ENCODE measurements at places on chromosomes 2 and 18. TPM values are rescaled to one million over a fixed set of nuclear protein-coding genes. Genes with fewer than 3 reads are reported as not detected.
A peak's percentile ranks its signal among the peaks of the same experiment; 100 is the strongest.

DNA sequence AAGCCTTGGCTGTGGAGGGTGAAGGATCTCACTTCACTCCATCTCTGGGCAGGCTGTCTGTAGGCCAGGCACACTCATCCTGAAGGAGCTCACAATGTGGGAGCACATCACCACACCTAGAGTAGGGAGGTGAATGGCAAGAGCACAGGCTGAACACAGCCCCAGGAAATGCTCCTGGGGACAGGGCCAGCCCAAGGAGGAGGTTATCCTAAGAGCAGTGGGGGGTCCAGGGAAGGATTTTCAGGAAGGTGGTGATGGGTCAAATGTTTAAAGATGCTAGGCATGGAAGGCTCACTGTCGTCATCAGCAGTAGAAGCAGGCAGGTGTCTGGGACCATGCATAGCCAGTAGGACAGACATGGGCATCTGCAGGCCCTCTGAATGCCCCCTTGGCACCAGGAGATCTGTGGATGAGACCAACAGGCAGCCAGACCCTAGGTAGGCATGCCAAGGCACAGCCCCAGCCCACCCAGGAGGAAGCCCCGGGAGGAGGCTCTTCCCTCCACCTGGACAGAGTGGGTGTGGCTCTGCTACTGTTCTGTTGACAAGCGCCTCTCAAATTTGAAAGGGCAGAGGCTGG is 91.7 kb upstream of the RAB6C start:
- DNase-seq = no peak

GRCh38 chr2:64943387-64944150 is 45.6 kb upstream of the SLC1A4 start:
- DNase-seq = peak; percentile 63

DNA sequence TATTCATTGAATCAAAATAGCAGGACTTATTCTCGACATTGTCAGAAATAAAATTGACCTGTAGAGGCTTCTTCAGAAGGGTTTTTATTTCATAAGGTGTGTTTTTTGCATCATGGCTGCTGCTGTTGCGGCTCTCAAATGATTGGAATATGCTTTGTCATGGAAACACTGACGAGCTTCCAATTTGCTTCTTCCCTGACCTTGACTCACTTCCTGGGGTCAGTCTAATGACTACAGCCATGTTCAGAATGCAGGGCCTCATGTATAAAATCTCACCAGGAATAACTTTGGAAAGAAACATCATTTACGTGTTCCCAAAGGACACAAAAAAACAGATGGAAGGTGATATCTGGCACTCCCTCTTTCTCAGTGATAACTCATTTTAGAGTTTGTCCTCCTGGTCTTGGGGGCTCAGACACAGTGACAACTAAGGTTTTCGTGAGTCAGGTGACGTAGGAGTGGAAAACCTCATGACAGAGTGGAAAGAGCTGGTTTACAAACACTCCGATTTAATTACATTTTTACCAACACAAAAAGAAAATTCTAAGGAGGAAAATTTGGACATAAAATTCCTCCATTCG is 467.0 kb upstream of the RAB12 start:
- DNase-seq = no peak

DNA sequence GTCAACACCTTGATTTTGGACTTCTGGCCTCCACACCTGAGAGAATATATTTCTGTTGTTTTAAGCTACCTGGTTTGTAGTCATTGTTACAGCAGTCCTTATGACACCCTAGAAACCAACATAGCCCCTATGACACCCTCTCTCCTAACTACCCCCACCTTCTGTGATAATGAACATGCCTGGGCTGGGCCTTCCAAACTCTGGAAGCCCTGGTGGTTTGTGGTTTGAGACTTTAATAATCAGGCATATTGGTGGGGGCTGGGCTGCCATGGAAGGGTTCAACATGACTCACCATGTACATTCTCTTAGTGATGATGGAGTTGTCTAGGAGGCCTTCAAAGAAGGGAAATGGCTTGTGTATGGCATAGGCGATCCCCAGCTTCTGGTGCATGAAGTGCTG is 3.3 kb downstream of the SP110 start:
- DNase-seq = no peak

FOXD4L1 gene
- not detected for total RNA-seq

GRCh38 chr18:79560861-79561210 is 118.8 kb upstream of the CTDP1 start:
- peak; percentile 92 for DNase-seq

NDUFB3 gene
- total RNA-seq = 315 TPM

- DNase-seq = no peak
Observed at GRCh38 chr2:26993768-26994167, 23.3 kb downstream of the MAPRE3 start.

DNA sequence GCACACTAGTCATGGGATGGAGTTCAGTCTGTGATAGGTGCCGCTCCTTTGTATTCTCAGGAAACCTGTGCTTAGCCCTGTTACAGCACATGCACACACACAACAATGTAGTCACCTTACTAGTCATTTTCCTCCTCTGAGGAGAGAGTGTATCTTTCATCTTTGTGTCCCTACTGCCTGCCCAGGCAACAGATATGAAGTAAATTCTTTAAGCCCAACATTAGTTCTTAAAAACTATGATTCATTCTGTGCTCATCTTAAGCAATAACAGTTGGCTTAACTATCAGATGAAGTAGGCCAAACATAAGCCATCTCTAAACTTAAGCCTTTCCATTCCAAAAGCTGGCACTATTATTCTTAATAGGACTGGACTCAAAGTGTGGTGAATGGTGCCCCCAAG is 186.5 kb downstream of the LNPK start:
- no peak for DNase-seq

DNA sequence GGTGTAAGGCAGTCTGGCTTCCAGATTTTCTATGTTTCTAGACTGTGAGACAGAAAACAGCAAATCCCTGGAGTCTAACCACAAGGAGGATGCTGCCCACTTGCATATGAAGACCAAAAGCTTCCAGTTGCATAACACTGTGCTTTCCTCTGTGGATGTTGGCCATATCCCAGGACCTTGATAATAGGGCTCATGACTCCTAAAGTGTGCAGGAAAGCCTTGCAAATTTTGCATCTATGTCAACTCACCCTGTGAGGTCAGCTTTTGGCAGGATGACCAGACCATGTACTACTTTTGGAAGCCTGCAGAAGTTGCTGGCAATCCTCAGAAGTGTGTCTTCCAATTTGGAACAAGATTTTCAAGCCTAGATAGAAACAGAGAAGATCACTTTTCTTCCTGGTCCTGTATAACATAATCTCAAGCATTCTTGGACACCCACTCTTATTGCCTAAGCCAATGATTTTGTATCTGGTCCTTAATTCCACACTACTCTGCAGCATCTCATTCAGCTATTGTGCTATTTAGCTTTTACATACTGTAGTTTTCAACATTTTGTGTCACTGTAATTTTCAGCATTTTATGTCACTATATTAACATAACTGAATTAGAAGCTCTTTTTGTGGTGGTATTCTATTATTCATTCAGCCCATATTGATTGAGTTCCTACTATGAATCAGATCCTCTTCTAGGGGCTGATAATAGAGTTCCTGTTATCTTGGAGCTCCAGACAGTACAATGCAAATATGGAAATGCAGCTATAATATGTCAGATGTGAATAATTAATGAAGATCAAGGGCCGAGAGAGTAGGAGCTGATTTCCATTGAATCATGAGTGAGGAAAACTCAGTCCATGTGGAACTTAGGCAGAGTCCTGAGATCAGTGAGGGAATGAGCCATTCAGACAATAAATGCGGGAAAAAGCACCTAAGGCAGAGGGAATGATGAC is 85.3 kb upstream of the RAB27B start:
- DNase-seq = no peak

MYO1B gene
- 87.6 TPM for total RNA-seq
